NCI-H1930 (cell line): ENCODE measurements at places on chromosomes 5 and 9.

GRCh38 chr5:146073239-146073900, 32.0 kb downstream of the PLAC8L1 start:
- no peak for DNase-seq

GRCh38 chr5:83472508-83473345, 1.2 kb downstream of the VCAN start:
- DNase-seq: no peak

DNA sequence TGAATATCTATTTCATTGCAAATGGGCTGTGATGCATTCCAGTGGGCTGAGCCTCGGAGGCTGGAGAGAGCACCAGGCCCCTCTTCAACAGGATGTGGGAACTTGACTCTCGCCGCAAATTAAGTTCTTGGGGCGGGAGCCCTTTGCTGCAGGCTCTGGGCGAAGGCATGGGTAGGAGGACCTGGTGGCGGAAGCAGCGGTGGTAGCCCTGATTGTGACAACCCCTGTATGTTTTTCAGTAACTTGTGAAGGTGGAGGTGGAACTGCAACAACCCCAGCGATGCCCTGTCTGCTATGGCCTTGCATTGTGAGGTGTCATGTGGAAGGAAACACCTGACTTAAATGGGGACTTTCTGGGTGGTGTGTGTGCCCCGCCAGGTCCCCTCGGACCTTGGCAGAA, 9.4 kb downstream of the FYB1 start:
- DNase-seq: no peak

DNA sequence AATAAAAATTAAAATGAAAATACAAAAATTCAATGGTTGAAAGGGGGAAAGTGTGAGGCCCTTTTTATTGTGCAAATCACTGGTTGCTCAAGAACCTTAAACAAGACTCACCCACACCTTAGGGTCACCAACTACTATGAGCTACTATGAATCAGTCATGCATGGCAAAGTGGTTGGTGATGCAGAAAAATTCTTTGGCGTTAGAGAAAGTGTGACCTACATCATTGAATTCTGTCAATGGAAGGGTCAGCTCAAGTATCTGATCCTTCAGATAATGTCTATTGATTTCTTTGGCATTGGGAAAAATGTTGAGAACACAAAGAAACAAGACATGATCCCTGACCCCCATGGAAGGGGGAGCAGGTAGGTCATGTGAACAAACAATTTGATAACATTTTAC, 149.7 kb upstream of the ADCY2 start:
- no peak for DNase-seq

DNA sequence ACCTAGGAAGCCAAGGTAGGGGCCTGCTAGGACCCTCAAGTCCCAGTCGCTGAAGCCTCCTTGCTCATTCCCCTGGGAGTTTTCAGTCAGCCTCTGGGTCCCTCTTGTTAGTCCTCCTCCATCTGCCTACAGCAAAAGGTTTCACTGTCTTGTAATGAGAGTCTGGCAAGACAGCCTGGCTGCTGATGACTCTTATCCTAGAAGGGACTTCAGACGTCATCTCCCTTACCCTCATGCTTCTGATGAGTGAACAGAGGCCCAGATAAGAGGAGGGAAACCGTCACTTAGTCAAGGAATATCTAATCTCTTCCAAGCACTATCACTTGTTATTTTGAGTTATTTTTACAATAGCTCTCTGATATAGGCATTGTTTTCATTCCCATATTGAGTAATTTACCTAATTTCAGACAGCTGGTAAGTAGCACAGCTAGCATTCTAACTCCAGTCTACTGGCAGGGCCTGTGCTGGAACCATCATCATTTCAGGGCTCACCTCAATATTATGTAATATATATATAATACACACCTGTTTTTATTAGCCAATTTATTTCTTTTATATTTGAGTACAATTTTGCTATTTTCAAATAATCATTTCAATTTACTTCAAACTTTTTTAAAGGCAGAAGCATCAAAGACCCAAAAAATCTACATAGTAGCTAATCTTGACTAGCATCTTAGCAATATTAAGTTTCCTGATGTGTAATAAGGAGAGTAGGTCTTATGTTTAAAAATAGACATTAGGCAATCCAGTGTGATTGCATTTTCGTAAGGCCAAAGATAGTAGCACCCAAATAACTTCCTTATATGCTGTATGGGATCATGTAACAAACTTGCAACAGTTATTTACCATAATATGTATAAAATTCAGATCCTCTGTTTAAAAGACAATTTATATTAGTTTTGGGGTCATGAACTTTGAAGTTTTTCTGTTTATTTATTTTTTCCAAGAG, 7.9 kb downstream of the CMYA5 start:
- DNase-seq: no peak

GRCh38 chr9:5760338-5760737, 72.6 kb downstream of the ERMP1 start:
- no peak for DNase-seq

- no peak for DNase-seq
Observed at GRCh38 chr9:38318759-38319495, 73.6 kb upstream of the ALDH1B1 start.

DNA sequence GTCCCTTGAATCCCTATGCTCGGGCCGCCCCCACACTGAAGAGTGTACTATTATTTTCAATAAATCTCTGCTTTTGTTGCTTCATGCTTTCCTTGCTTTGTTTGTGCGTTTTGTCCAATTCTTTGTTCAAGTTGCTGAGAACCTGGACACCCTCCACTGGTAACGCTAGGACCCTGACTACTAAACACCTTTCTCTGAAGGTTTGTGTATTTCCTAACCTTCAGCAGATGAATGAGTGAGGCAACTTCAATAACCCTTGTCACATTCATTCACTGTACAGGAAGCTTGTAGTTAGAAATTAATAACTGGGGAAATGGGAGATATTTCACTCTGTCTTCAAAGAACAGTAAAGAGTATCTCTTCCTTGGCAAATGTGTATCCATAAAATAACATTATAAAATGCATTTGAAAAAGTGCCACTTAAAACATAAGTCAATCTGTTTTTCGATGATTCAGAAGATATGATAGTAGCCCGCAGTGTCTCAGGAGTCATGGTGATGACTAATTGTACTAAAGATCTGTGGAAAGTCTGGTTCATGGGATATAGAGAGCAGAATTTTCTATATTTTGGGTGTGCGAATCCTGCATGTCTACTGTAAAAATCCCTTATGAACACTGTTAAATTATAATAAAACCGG, 43.2 kb upstream of the ANKH start:
- no peak for DNase-seq

DNA sequence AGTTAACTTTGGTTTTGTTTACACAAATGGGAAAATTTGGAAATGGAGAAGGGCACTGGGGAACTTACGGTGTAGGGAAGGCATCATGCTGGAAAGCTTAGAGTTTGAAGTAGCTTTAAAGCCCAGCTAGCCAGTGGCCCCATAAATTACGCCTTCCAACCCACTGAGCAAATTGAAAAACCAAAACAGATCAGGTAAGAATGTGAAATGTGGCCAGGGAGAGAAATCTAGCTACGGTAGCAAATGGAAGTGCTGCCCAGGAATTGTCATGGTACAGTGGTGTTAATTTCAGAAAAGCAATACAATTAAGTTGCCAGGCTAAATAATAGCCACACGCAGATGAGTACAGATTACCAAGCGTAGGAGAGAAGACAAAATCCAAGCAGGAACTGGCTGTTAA, 654.8 kb downstream of the PRELID2 start:
- DNase-seq: no peak

- DNase-seq: no peak
Observed at GRCh38 chr5:39175273-39175955, 43.9 kb downstream of the FYB1 start.

DNA sequence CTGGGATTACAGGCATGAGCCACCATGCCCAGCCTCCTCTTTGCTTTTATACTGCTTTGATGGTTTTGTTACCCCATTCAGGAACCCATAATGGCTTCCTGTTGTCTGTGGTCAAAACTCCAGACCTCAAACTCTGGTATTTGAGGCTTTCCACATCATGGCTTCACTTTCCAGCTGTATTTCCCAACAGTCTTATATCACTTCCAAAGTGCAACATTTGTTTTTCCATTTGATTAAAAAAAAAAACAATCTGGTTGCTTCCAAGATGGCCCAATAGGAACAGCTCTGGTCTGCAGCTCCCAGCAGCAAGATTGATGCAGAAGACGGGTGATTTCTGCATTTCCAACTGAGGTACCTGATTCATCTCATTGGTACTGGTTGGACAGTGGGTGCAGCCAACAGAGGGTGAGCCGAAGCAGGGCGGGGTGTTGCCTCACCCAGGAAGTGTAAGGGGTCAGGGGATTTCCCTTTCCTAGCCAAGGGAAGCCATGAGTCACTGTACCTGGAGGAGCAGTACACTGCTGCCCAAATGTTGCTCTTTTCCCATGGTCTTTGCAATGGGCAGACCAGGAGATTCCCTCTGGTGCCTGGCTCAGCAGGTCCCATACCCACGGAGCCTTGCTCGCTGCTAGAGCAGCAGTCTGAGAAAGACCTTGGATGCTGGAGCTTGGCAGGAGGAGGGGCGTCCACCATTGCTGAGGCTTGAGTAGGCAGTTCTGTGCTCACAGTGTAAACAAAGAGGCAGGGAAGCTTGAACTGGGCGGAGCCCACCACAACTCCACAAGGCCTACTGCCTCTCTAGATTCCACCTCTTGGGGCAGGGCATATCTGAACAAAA, 458.4 kb downstream of the KDM4C start:
- DNase-seq: no peak

DNA sequence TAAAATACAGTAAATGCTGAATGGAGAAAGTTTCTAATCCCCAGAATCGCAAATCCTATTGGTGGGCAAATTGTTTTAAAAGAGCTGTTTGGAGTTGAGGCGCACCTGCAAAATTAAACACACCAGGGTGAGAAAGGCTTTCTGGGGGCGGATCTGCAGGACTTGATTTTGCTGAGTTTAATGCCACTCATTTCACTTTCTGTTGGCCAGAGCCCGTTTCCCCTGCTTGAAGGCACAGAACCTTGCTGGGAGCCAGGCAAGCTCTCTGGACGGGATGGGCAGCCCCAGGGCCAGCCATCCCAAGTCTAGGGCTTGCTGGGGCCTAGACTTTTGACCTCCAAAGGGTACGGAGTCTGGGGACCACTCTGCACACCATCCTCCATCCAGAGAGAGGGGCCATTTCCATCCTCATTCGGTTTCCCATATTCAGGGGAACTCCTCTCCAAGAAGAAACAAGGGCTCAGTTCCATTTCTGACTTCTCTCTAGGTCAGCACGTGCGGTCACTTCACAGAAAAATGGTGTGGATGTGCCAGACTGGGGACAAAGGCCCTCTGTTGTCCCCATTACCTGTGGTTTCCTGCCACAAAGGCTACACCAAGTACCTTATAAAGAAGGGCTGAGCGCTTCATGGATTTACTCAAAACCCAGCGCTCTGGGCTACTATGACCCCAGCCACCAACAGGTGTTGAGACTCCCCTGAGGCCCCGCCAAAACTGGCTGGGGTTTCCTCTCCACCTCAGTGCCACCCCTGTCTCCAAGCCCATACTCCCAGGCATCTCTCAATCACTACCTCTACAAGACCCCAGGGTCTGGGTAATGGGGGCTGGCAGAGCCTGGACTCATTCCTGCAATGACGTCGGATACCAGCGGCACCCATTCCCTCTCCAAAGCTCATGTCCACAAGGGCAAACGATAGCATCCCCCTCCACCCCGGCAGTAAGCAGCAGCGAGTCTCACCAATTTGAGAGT, 170.0 kb downstream of the AUH start:
- no peak for DNase-seq

DNA sequence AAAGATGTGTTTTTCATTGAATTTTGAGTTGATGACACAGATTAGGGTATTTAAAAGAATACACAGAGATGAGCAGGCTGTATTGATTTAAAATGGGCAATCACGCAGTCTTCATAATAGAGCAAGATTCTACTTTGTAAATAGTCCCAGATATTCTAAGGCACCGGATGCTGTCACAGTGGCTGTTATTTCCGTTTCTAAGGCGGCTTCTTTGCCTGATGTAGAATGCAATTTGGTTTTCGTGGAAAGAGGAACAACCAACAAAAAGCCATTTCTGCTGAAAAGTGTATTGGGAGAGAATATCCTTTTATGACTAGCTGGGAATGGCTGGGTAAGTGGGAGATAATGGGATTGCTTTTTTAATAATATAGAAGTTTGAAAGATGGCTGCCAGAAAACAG, 17.5 kb downstream of the PRKACG start:
- DNase-seq: no peak

DNA sequence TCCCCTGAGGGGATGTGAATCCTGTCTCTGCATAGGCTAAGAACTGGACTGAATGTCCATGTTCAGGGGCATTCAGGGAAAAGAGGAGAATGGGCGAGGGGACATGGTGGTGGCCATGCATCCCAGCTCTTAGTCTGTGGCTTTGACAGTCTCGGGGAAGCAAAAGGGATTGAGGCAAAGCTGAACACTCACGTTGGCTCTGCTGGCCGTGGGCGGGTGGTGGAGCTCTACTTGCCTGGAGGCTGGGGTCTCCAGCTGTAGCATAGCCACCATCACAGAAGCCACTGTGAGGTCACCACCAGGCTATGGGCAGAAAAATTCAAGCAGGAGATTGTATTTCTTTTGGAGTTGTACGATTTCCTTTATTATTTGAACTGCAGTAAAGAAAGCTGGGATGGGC, 4.1 kb downstream of the GARIN3 start:
- DNase-seq: no peak

DNA sequence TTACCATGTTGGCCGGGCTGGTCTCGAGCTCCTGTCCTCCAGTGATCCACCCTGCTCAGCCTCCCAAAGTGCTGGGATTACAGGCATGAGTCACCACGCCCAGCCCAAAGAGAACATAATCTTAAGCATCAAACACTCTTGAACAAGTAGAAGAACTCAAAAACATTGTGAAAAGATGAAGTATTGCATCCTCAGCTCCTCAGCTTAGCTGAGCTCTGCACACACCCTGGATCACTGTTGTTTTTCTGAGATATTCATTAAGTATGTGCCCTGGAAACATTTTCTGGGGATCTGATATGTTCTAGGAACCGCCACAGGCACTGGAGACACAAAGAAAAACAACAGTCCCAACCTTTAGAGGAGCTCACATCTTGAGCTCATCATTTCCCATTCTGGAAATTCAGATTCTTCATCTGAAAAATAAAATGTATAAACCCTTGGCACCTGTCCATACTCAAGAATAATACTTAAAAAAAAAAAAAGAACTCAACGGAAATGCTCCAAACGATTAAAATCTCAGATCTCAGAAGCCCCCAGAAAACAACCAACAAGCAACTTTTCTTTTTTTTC, 62.2 kb upstream of the ZNF462 start:
- DNase-seq: no peak

- no peak for DNase-seq
Observed at GRCh38 chr5:23318960-23319359, 188.4 kb upstream of the PRDM9 start.

- DNase-seq: no peak
Observed at GRCh38 chr5:100790170-100790665, 112.9 kb downstream of the ST8SIA4 start.

GRCh38 chr9:91011891-91012290, 210.3 kb downstream of the SYK start:
- DNase-seq: no peak

DNA sequence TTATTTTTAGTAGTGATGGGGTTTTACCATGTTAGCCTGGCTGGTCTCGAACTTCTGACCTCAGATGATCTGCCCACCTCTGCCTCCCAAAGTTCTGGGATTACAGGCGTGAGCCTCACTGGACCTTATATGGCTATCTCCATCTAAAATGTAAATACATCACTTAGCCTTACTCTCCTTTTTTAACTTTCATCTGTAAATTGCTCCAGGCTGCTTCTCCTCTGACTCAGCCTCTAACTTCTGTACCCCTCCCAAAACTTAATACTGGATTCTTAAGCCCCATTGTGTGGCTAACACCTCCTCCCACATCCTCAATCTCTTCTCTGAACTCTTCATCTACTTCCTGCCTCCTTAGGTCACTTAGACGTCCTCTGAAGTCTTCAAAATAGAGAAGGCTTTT, 4.0 kb downstream of the SNX30 start:
- no peak for DNase-seq
